Activated CD4-positive, CD25-positive, alpha-beta regulatory T cell (primary cell): ENCODE measurements at places on chromosomes 1 and 21.

GRCh38 chr1:13735168-13735930, 35.4 kb downstream of the PRDM2 start:
- no peak for DNase-seq

GRCh38 chr21:39209334-39209688, 26.1 kb upstream of the PSMG1 start:
- no peak for DNase-seq

- DNase-seq = no peak
Observed at GRCh38 chr21:37592496-37592895, 225.9 kb downstream of the DYRK1A start.

- DNase-seq = no peak
Observed at GRCh38 chr1:178959543-178960460, 65.9 kb upstream of the FAM20B start.

- no peak for DNase-seq
Observed at GRCh38 chr1:8018492-8019228, 7.4 kb downstream of the ERRFI1 start.

- DNase-seq = no peak
Observed at GRCh38 chr21:38859852-38860251, 54.1 kb downstream of the ETS2 start.

GRCh38 chr21:23694390-23694789, 1912.9 kb downstream of the MRPL39 start:
- no peak for DNase-seq

DNA sequence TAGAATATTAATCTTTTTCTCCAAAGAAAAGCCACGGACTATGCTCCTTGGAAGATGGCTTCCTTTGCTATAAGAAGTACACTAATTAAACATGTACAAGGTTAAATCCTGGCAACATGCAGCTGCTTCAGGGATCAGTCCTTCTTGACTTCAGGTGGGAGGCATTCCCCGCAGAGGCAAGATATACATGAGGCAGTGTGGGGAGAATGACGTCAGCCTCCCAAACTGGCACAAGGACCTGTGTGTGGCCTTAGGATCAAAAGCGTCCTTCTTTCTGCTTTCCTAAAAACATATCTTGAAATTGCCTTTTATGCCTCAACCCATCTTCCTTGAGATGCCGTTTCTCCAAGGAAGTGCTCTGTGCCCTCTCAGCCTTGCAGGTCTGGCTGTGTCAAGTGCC, 90.3 kb downstream of the WLS start:
- no peak for DNase-seq

GRCh38 chr1:97886199-97886598, 34.6 kb downstream of the DPYD start:
- no peak for DNase-seq

GRCh38 chr1:2412773-2413494, 570 bp upstream of the PEX10 start:
- DNase-seq = no peak

DNA sequence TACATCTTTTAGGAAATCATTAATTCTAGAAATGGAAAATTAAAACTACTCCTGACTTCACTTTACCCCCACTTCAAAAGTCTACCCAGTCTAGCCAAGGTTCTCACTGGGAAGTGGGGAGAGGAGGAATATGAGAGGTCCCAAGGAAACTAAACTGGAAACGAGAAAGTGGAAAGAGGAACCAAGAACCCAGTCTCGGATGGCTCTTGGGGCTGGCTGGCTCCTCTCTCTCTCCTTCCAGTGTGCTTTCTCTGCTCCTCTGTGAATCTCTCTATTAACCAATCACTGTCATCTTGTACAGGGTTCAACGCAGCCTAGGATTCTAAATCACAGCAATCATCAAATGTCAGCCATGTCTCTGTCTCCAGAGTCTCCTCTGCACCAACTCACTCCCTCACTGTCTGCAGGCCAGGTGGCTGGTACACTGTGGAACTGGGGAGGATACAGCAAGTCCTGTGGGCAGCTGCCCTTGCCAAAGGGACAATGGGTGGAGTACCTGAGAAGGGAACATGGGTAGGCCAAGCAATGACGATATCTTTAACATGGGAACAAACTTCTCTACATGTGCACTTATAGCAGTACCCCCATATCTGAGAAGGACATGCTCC, 33.7 kb downstream of the GNB1 start:
- no peak for DNase-seq

- DNase-seq = no peak
Observed at GRCh38 chr1:187249196-187249595, 420.4 kb downstream of the PLA2G4A start.

- DNase-seq = no peak
Observed at GRCh38 chr1:215131291-215131690, 48.8 kb downstream of the KCNK2 start.

DNA sequence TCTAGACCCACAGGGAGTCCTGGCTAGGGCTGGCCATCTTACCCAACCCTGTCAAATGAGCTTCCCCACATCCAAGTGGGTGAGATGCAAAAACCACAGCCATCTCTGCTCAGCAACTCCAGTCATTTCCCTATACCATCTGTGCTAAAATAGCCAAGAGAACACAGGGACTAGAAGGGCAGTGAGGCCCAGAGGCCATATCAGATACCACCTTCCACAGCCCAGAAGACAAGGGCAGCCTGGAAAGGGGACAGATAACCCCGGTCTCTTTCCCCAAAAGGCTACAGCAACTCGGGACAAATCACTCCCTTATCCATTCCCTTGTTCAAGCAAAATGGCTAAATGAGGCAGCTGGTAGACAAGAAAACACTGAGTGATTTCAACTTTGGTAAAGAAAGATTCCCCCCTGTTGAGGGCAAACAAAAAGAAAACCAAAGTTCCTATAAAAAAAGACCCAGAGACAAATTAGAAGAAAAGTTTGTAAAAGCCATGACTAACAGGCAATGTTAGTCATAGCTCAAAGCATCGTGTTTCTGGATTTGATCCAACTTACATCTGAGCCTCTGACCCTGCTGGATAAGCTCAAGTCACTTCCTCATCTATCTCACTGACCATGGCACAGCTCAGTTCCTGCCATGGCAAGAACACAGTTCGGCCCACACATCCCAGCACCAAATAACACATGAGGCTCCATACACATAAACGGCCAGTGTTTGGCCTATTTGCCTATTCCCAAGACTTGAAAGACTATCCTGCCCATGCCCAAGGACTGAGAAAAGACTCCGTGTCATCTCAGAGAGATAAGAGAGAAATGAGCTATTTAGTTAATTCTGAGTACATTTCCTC, 3.1 kb downstream of the LAMB3 start:
- no peak for DNase-seq
